ENCODE measurements at places on chromosomes 3 and 15. TPM values are rescaled to one million over a fixed set of nuclear protein-coding genes. Genes with fewer than 3 reads are reported as not detected.

The TMEM266 gene
- under 0.01 TPM for total RNA-seq

The SPTSSB gene
- total RNA-seq = not detected

The TM4SF1 gene
- total RNA-seq = 366 TPM

The GPR160 gene
- total RNA-seq = 0.28 TPM

The INSYN1 gene
- total RNA-seq = 0.18 TPM

The CELSR3 gene
- total RNA-seq = 0.18 TPM

The MITF gene
- 13.3 TPM for total RNA-seq

The ALDH1L1 gene
- total RNA-seq = not detected
